ENCODE measurements at places on chromosomes 6 and 20. TPM values are rescaled to one million over a fixed set of nuclear protein-coding genes. Genes with fewer than 3 reads are reported as not detected.

- no peak overlapping the region for H3K4me3 ChIP-seq
- no peak for DNase-seq
- H3K27ac ChIP-seq, result no peak overlapping the region
- H3K4me1 ChIP-seq, result no peaks in the 10 kb centered on the region
Observed at GRCh38 chr6:150392452-150393220, 23.8 kb downstream of the IYD start.

- peaks cover 2% of the 10 kb centered on the region for H3K27me3 ChIP-seq
- H3K4me1 ChIP-seq, result no peaks in the 10 kb centered on the region
- H3K4me3 ChIP-seq, result no peak overlapping the region
- no peak overlapping the region for H3K27ac ChIP-seq
- H3K36me3 ChIP-seq, result no peaks in the 10 kb centered on the region
Observed at GRCh38 chr6:11921017-11921438, 91.1 kb upstream of the HIVEP1 start.

DNA sequence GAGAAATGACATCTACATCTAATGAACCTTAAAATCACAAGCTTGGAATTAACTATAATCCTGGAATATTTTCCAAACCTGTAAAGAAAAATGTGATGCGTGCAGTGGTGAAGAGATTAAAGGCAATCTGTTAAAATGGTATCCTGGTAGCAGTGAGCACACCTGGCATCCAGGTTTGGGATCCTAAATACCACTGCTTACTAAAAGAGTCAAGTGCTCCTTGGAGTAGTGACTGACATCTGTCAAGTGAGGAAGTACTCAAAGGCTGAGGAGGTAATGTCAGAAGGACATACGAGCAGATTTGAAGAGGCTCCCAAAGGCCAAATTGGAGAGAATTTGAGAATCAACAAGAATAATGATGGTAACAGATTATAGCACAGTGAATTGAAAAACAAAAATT, 32.8 kb downstream of the PCMT1 start:
- DNase-seq, result no peak
- H3K4me3 ChIP-seq, result no peak overlapping the region
- H3K27me3 ChIP-seq, result no peaks in the 10 kb centered on the region
- no peak overlapping the region for H3K27ac ChIP-seq

- H3K4me3 ChIP-seq, result no peak overlapping the region
- H3K27ac ChIP-seq, result no peak overlapping the region
- H3K4me1 ChIP-seq, result peaks cover 1% of the 10 kb centered on the region
- no peaks in the 10 kb centered on the region for H3K36me3 ChIP-seq
Observed at GRCh38 chr20:51579137-51579536, 36.6 kb upstream of the NFATC2 start.

C20orf204 gene
- 7.2 TPM for total RNA-seq

DNA sequence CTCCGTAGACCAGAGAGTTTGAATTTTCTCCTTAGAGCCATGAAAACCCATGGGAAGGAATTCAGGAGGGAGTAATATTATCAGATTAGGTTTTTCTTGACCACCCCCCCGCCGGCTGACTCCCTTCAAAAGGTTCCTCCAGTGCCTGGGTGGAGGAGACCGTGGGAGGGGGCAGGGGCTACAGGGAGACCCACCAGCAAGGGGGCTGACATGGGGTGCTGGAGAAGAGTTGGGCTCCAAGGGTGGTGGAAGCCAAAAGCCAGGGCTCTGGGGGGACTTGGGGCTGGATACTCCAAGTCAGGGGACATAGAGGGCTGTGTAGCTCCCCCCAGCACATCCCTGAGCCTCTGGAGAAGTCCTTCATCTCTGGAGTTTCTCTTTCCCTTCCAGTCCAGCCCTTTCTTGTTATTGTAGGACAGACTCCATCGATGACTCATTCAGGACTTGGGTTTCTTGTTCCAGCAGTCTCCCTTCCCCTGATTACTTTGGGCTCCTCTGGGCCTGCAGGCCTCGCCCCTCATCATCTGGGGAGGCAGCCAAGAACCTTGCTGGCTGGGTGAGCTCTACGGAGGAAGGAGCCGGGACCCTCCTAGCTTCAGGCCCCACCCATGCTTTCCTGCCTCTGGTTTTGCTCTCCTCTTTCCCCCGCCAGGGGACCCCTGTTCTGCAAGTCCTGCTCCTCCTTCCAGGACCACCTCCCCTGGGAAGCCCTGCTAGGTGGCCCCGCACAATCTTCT, 10.5 kb upstream of the KIAA1755 start:
- no peaks in the 10 kb centered on the region for H3K36me3 ChIP-seq
- no peak for DNase-seq
- H3K27me3 ChIP-seq, result peaks cover 18% of the 10 kb centered on the region

- H3K4me1 ChIP-seq, result peaks cover 4% of the 10 kb centered on the region
- no peaks in the 10 kb centered on the region for H3K36me3 ChIP-seq
- H3K4me3 ChIP-seq, result no peak overlapping the region
- H3K27ac ChIP-seq, result no peak overlapping the region
- no peak for DNase-seq
- H3K27me3 ChIP-seq, result no peaks in the 10 kb centered on the region
Observed at GRCh38 chr6:142729618-142730017, 215.4 kb downstream of the HIVEP2 start.

DNA sequence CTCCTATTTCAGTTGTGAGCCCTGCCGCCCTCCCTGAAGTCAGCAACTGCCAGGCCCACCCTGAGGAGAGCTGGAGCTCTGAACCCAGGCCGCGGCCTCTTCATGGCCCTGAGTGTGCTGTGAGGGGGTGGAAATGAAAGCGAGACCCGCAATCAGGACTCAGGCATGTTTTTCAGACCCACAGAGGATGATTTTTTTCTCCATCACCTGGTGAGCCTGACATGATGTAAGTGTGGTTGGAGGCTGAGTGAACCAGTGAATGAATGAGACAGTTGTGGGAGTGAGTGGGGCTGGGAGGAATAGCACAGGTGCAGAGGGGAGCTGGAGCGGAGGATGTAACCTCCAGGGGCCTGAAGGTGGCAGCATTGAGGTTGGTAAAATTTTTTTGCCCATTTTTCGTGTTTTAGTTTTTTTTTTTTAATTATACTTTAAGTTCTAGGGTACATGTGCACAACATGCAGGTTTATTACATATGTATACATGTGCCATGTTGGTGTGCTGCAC, 18.3 kb downstream of the RAET1L start:
- peaks cover 4% of the 10 kb centered on the region for H3K36me3 ChIP-seq
- H3K27ac ChIP-seq, result no peak overlapping the region
- H3K27me3 ChIP-seq, result peaks cover 41% of the 10 kb centered on the region
- H3K4me3 ChIP-seq, result no peak overlapping the region
- DNase-seq, result peak; percentile 47
- H3K4me1 ChIP-seq, result peaks cover 34% of the 10 kb centered on the region

DNA sequence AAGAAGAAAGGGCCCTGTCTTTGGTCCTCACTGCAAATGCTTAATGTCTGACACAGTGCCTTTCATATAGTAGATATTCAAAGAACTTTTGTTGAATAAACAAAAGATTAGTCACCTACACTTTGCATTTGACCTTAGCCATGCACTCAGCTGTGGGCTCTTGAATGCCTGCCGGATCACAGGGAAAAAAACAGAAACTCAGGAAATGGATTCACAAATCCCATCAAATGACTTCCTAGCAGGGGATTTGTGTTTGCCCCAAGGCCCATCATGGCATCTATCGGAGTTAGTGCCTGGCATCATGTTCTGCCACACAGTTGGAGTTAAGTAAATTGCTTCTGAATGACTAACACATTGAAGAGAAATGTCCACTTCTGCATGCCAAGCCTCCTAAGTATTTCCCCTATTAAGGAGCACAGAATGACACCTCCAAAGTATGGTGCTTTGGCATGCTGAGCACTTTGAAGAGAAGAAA, 72.3 kb upstream of the DST start:
- H3K36me3 ChIP-seq, result no peaks in the 10 kb centered on the region
- peaks cover 2% of the 10 kb centered on the region for H3K27me3 ChIP-seq
- H3K27ac ChIP-seq, result no peak overlapping the region
- H3K4me3 ChIP-seq, result no peak overlapping the region
- H3K4me1 ChIP-seq, result no peaks in the 10 kb centered on the region

DNA sequence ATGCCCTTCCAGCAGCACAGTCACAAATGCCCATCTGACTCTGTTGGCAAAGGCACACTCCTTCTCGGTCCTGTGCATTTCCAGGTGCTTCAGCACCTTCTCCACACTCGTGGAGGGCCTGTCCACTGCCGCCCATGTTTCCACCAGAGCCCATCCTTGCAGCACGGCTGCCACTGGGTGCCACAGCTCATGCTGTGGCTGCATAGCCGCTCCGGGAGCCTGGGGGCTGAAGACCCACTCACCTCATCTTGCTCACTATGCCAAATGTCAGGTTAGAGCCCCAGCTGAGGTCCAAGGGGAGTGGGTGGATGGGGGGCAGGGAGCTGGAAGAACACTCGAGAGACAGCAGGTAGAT, 6.9 kb downstream of the ZKSCAN3 start:
- H3K27ac ChIP-seq, result no peak overlapping the region
- no peak for DNase-seq
- peaks cover 19% of the 10 kb centered on the region for H3K4me1 ChIP-seq
- no peaks in the 10 kb centered on the region for H3K27me3 ChIP-seq
- H3K4me3 ChIP-seq, result no peak overlapping the region
- peaks cover 19% of the 10 kb centered on the region for H3K36me3 ChIP-seq

- H3K4me1 ChIP-seq, result no peaks in the 10 kb centered on the region
- no peak overlapping the region for H3K27ac ChIP-seq
- H3K27me3 ChIP-seq, result peaks cover 12% of the 10 kb centered on the region
- H3K4me3 ChIP-seq, result no peak overlapping the region
Observed at GRCh38 chr6:89180971-89181370, 35.1 kb downstream of the PM20D2 start.

GRCh38 chr6:148288541-148288940, 54.1 kb upstream of the SASH1 start:
- H3K4me3 ChIP-seq, result no peak overlapping the region
- DNase-seq, result no peak
- H3K4me1 ChIP-seq, result no peaks in the 10 kb centered on the region
- H3K27ac ChIP-seq, result no peak overlapping the region

DNA sequence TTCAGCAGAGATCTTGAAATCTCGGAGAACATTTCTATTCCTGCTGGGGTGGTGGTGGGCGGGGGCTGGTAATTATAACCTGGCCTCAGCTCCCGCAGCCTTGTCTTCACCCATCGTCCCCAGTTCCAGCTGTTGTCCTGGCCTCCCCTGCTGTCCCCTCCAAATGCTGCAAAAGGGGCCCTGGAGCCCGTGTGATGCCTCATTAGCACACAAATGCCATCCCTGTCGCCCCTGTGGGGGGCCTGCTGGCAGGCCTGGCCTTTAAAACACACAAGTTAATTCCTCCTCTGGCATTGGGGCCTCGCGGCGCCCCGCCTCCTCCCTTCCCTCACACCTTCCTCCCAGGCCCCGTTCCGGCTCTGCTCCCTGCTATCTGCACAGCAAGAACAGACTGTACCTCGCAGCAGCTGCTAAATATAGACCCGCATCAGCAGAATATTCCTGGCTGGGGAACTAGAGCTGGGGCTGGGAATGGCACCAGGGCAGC, 85.7 kb downstream of the CDH22 start:
- no peak for DNase-seq
- no peaks in the 10 kb centered on the region for H3K4me1 ChIP-seq
- H3K4me3 ChIP-seq, result no peak overlapping the region
- no peak overlapping the region for H3K27ac ChIP-seq

DNA sequence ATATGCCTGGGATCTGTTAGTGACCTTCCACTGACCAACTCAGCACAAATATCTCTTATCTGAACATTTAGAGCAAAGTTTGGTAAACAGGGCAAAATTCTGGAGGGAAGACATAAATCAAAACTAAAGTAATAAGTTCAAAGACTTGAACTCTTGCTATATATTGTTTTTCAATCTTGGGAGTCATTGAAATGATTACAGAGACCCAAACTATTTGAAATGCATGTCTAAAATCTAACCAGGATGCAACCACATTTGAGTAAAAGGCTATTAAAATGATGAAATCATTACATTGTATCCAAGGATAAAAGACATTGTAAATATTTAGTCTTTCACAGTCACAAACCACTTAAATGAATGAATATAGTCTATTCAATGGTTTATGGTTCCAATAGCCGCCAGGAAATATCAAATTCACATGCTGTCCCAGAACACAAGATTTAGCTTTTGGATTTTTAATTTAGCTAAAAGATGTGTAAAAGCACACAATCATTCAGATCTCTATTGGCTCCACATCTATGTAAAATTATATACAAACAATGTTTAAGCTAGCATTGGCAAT, 256.6 kb upstream of the EPHA7 start:
- H3K4me1 ChIP-seq, result no peaks in the 10 kb centered on the region
- no peak overlapping the region for H3K4me3 ChIP-seq
- no peak overlapping the region for H3K27ac ChIP-seq
- no peak for DNase-seq
- no peaks in the 10 kb centered on the region for H3K27me3 ChIP-seq

EPHA7 gene
- total RNA-seq, result not detected

GRCh38 chr6:53119772-53120409, 28.8 kb downstream of the GCM1 start:
- peaks cover 5% of the 10 kb centered on the region for H3K27me3 ChIP-seq
- DNase-seq, result no peak
- no peak overlapping the region for H3K27ac ChIP-seq
- no peaks in the 10 kb centered on the region for H3K4me1 ChIP-seq
- H3K36me3 ChIP-seq, result no peaks in the 10 kb centered on the region

TRIM40 gene
- total RNA-seq, result not detected

- H3K27ac ChIP-seq, result no peak overlapping the region
- no peak overlapping the region for H3K4me3 ChIP-seq
- peaks cover 21% of the 10 kb centered on the region for H3K27me3 ChIP-seq
- DNase-seq, result no peak
- H3K36me3 ChIP-seq, result no peaks in the 10 kb centered on the region
Observed at GRCh38 chr6:3494391-3495100, 37.7 kb upstream of the SLC22A23 start.

SIRPB1 gene
- 7.1 TPM for total RNA-seq

GRCh38 chr6:129906515-129907077, 45.5 kb upstream of the TMEM244 start:
- no peak overlapping the region for H3K4me3 ChIP-seq
- H3K27ac ChIP-seq, result no peak overlapping the region
- H3K4me1 ChIP-seq, result peaks cover 16% of the 10 kb centered on the region
- DNase-seq, result no peak
- no peaks in the 10 kb centered on the region for H3K36me3 ChIP-seq
- peaks cover 4% of the 10 kb centered on the region for H3K27me3 ChIP-seq

GRCh38 chr6:112300896-112301295, 46.2 kb upstream of the RFPL4B start:
- H3K36me3 ChIP-seq, result no peaks in the 10 kb centered on the region
- no peaks in the 10 kb centered on the region for H3K4me1 ChIP-seq
- H3K27ac ChIP-seq, result no peak overlapping the region
- H3K4me3 ChIP-seq, result no peak overlapping the region

ZFP57 gene
- not detected for total RNA-seq

DNA sequence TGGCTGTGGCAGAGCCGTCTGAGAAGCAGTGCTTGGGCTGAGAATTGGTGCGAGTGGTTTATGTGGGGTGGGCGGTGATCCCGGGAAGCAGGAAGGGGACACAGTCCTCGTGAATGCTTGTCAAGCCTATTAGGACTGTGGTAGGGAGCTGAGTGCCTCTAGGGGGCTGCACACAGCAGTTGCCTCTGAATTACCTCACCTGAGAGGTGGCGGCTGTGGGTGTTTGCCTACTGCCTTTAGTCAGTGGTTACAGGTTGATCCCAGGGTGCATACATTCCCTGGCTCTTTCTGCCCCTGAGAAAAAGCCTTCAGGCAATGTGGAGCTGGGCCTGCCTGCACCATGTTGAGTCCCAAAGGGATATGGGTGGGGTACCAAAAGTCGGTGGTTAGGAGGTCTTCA, 5.2 kb downstream of the AP5S1 start:
- no peak overlapping the region for H3K4me3 ChIP-seq
- no peak overlapping the region for H3K27ac ChIP-seq
- H3K36me3 ChIP-seq, result peaks cover 21% of the 10 kb centered on the region
- no peaks in the 10 kb centered on the region for H3K27me3 ChIP-seq
